ENCODE measurements at places on chromosomes 3 and 15.

DNA sequence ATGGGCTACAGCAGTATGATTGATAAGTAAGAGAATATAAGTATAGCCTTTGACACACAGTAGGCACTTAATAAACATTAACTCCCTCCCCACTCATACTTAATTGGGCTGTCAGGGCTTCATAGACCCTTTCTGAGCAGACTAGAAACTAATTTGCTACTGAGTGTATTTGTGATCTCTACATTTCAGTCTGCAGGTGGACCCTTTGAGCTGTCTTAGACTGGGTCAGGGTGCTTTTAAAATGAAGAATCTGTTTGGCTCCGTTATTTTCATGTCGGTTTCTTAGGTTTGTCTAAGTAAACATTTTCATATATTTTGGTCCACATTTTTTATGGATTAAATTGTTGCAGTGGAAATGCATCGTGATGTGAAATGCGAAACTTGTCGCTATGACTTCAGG is 50.3 kb upstream of the SELENOK start:
- no peak for DNase-seq

GRCh38 chr3:22908989-22909507 is 294.1 kb upstream of the UBE2E2 start:
- DNase-seq, result no peak

DNA sequence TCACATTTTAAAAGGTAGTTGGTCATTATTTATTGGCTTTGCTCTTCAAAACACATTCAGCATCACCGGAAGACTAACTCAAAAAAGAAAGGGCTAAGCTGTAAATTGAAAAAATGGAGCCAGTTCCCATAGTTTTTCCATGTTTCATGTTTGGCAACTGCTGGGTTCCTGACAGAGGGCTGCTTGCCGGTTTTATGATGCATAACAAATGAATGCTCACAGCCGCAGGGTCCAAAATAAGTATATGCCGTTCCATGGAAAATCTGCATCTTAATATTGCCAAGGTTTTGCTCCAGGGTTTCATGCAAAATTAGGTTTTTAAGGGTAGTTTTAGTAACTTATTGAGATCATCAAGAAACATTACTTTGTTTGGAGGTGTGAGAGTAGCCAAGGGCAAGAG is 15.8 kb downstream of the SLC12A1 start:
- DNase-seq, result no peak

GRCh38 chr3:76873532-76874242 is 166.2 kb upstream of the ROBO2 start:
- no peak for DNase-seq

DNA sequence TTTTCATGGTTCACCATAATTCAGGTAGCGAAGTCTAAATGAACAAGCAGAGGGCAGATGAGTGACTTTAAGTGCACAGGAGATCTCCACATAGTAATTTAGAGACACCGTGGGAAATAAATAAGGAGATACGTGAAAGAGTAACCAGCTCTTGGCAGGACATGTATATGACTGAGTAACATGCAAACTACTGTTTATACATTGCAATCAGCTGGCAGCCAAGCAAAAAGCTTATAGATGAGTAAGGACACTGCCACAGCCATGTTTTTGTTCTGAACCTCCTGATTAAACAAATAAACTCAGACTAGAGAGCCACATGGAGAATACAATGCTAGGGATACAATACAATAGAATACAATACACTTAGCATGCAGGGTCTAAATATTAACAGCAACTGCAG is 252.4 kb downstream of the FHIT start:
- no peak for DNase-seq

- DNase-seq, result no peak
Measured at GRCh38 chr3:134364061-134364935, 9.9 kb downstream of the AMOTL2 start.

- DNase-seq, result no peak
Measured at GRCh38 chr3:182524711-182525401, 268.4 kb upstream of the ATP11B start.

GRCh38 chr3:146781059-146781458 is 175.9 kb upstream of the PLSCR5 start:
- DNase-seq, result no peak

DNA sequence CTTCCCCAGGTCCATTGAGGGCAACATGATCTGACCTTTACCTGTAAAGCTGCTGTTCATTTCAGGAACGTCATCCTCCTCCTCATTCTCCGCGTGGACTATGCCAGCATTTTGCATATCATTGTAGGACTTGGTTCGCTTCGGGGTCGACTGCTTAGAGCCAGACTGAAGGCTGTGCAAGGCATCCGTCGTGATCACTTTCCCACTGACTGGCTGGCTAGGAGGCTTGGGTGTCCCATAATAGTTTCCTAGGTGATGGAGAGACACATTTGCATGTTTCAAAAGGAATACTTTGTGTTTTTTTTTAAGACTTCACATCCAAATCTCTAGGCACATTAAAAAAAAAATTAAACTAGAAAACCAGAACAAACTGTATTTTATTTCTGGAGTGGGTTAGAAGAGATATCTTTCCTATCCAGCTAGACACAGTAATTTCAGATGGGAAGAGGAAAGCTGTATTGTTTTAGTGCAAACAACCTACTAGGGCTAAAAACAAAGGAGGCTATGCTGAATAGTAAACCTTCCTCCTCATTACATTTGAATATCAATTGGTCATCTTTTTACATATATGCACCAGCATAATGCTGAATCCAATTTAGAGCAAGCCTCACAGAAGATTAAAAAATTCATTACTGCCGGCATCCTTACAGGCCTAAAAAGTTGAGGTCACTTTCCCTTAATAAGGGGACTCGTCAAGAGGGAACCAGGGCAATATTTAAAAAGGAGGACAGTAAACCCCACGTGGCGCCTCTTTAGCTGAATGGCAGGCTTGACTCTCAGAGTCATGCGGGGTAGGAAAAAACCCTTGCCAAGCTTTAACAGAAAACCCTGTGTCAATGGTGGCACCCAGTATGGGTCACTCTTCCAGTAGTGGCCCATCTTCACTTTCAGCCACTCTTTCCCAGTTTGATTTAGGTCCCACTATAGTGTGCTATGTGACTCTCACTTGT is 559.9 kb downstream of the MAGI1 start:
- DNase-seq, result no peak

DNA sequence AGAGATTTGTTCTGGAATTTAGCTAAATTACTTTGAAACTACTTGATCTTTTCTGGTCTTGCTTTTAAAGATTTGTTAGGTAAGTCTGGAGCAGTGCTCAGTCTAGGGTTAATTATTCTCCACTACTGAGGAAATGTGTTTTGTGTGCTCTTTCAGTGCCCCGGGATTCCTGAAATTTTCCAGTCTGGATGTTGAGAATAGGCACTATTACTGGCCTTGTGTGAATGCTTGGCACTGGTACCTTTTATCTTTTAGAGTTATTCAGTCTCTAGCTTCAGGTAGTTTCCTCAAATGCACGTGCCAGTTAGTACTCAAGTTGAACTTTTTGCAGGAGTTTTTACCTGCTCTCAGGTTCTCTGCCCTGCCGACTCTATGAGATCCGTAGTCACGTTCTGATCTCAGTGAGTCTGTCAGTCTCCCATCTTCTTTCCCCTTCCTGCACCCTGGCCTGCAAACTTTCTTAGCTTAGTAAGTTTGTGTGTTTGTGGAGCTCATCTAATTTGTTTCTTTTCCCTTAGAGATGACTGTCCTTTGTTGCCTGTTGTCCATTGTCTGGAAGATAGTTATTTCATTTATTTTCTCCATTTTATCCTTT is 39.5 kb downstream of the TCF12 start:
- DNase-seq, result no peak

GRCh38 chr15:75578173-75578947 is 755 bp downstream of the PTPN9 start:
- DNase-seq, result no peak

DNA sequence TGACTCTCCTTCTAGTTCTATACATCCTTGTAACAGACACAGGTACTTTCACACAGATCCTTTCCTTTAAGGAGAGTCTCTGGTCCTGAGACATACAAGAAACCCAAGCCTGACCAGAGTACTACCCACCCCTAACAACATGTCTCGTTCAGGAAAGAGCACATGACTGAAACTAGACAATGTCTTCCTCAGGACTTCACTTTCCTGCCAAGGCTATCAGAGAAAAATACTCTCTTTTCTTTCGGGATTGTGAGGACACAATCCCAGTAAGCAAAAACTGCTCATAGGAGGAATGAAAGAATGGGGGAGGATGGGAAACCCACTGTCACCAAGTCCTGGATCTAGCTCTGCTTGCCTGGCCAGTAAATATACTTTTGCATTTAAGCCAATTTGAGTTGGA is 11.5 kb upstream of the ANKRD28 start:
- no peak for DNase-seq

DNA sequence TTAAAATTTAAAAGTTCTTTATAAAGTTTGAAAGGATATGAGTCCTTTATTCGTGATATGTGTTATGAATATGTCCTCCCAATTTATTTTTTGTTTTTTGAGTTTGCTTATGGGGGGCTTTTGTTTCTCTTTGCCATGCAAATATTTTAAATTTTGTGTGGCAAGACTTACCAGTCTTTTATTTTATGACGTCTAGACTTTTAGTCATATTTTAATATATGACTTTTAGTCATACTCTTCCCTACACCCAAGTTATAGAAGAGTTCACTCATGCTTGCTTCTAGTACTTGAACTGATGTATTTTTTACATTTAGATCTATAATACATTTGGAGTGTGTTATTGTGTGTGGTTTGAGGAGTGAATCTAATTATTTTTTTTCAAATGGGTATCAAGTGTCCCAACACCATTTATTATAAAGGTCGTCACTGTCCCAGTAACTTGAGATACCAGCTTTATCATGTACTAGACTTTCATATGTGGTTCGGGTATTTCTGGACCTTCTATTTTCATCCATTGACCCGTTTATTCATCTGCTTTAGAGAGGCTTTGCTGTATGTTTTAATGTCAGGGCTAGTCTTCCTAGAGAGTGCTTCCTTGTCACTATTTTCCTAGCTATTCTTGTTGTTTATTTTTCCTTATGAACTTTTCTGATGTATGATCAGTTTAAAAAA is 755 bp downstream of the PARP15 start:
- DNase-seq, result no peak

DNA sequence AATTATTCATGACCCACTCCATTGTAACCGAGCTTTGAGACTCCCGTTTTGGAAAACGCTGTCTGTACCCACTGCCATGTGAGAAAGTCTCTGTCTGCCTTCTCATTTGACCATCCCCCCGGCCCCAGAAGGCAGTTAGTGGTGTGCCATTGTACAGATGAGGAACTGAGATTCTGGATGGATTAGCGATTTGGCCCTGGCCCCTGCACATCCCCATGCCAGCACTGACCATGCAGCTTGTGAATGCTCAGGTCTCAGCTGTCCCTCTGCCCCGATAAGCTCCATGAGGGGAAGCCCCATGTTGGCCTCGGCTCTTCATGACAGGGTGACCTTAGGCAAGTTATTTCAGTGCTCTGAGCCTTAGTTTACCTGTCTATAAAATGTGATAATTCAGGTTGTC is 153.0 kb upstream of the SMAD3 start:
- DNase-seq, result no peak

DNA sequence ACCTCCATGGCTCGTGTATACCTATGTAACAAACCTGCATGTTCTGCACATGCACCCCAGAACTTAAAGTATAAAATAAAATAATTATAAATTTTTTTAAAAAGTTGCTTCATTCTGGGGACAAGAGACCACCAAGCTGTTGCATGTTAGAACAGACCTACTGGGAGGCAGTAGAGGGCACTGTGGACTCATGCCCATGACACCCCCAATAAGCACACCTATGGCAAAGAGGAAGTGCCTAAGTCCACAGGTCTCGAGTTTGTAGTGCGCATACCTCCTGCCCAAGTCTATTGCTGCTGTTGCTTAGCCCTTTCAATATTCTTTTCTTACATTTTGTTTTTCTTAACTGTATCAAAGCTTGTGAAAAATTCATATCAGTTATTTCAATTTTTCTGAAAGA is 267.9 kb upstream of the THBS1 start:
- no peak for DNase-seq

DNA sequence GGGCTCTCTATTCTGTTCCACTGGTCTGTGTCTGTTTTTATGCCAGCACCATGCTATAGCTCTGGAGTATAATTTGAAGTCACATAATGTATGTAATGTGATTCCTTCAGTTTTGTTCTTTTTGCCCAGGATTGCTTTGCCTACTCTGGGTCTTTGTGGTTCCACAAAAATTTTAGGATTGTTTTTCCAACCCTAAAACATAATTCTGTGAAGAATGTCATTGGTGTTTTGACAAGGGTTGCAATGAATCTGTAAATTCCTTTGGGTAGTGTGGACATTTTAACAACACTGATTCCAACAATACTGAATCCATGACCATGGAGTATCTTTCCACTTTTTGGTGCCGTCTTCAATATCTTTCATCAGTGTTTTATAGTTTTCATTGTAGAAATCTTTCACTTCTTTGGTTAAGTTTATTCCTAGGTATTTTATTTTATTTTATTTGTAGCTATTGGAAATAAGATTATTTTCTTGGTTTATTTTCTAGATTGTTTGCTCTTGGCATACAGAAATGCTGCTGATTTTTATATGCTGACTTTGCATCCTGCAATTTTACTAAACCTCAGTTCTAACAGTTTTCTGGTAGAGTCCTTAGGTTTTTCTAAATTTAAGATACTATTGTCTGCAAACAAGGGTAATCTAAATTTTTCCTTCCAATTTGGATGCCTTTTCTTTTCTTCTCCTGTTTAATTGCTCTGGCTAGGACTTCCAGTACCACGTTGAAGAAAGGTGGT is 29.7 kb downstream of the TJP1 start:
- DNase-seq, result no peak

GRCh38 chr15:51649659-51650521 is 27.3 kb upstream of the DMXL2 start:
- peak; percentile 17 for DNase-seq

- DNase-seq, result no peak
Measured at GRCh38 chr3:111087924-111088469, 16.4 kb downstream of the NECTIN3 start.

DNA sequence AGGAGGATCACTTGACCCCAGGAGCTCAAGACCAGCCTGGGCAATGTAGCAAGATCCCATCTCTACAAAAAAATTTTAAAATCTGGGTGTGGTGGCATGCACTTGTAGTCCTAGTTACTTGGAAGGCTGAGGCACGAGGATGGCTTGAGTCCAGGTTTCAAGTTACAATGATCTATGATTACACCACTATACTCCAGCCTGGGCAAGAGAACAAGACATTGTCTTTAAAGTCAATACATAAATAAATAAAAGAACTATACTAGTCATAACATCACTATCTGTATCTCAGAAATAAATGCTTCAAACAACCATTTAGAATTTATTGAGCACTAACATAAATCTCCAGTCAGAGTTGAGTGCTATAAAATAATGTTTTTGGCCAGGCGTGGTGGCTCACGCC is 8.5 kb upstream of the PHLDB2 start:
- no peak for DNase-seq

DNA sequence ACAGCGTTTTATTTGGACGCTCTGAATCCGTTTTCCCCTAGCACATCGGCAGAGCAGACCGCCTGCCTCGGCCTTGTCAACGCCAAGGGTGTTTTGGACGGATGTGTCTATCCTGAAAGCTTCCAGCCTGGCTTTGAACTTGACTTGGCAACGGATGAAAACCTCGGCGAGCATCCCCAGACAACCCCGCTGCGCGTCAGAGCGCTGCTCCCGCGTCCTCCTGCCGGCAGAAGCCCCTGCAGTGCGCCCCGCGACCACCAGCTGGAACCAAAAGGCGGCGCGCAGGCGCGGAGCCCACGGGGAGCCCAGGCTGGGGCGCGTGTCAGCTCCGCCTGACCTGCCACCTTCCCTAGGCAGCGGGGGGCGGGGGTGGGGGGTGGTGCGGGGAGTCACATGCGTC is 26.2 kb upstream of the ARL8B start:
- DNase-seq, result no peak

GRCh38 chr3:30704931-30705890 is 98.8 kb downstream of the TGFBR2 start:
- DNase-seq, result no peak

GRCh38 chr3:78204977-78205376 is 1165.1 kb downstream of the ROBO2 start:
- DNase-seq, result no peak

Data from stimulated activated CD8-positive, alpha-beta memory T cell treated with anti-CD3 and anti-CD28 coated beads, Interleukin-15, amount 100 ng/mL, for 4 hours (primary cell).